Naive thymus-derived CD4-positive, alpha-beta T cell (primary cell): ENCODE measurements at places on chromosomes 7 and 10.

- no peak for DNase-seq
These were observed 401.2 kb downstream of the RPS24 start for GRCh38 chr10:78434886-78435285.

- DNase-seq, result no peak
These were observed 24.6 kb upstream of the LIMK1 start for GRCh38 chr7:74059037-74059436.

- DNase-seq, result peak; percentile 64
These were observed at the start of gene PYROXD2 for GRCh38 chr10:98414932-98415730. Gene PYROXD2, minus strand, starts transcription at chr10:98415182. Its CDS starts 47 bp downstream, at chr10:98415135.

GRCh38 chr10:80538481-80539185 is 931 bp downstream of the SH2D4B start:
- no peak for DNase-seq

DNA sequence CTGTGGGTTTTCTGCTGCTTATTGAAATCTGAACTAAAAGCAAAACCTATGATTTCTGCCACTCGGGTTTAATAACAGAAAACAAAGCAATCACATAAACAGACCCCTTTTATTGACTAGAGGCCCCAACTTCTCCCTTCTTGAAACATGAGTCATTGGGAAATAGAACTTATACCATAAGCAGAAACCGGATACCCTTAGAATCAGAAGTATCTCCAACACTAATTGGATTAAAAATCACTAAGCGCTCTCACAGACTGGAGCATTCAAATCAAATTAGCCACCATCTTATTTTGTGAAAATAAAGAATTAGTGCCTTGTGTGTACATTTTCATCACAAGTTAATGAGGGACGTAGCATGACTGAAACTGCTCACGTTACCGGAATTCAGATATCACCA is 206.9 kb downstream of the WDR11 start:
- DNase-seq, result no peak

GRCh38 chr7:132417103-132417906 is 159.0 kb downstream of the PLXNA4 start:
- DNase-seq, result no peak

DNA sequence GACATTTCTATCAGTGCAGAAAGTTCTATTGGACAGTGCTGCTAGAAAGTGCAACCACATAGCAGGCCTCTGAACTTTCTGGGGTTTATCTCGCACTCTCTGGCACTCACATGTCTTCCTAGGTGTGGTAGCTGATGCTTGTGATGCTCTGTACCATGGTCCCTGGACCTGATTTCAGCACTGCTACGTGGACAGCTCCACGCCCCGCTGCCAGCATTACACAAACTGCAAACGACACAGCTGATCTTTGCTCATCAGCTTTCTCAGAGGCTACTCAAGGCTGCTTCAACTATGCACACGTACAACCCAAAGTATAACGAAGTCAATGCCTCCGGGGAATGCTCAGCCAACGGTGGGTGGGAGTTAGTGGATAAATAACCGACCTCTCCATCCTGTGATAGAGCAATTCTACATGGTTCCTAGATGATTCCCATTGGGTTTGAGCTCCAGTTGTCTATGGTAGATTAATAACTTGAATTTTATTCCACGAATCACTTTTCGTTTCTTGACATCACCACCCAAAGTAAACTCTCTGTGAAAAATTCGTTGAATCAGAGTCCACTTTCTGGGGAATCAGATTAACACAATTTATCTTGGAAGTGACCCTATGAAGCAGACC is 302.5 kb downstream of the ACTR3B start:
- DNase-seq, result no peak

DNA sequence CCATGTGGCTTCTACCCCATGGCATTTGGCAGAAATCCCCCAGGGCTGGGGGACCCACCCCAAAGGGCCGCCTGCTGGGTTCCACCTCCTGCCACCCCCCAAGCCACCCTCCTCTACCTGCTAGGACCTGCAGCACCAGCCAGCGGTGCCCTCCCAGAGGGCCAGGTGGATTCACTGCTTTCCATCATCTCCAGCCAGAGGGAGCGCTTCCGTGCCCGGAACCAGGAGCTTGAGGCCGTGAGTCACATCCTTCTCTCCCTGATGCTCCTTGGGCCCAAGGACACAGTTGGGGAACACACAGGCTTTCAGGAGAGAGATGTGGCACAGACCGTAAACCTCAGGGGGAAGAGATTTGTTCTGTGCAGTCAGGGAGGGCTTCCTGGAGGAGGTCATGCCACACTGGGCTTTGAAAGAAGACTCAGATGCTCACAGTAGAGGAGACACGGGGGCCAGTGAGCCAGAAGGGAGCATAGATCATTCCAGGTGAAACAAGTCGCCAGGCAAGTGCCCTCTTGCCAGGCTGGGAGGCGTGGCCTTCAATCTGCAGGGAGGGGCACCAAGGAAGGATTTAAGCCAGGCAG is 11.5 kb upstream of the SH2B2 start:
- no peak for DNase-seq

DNA sequence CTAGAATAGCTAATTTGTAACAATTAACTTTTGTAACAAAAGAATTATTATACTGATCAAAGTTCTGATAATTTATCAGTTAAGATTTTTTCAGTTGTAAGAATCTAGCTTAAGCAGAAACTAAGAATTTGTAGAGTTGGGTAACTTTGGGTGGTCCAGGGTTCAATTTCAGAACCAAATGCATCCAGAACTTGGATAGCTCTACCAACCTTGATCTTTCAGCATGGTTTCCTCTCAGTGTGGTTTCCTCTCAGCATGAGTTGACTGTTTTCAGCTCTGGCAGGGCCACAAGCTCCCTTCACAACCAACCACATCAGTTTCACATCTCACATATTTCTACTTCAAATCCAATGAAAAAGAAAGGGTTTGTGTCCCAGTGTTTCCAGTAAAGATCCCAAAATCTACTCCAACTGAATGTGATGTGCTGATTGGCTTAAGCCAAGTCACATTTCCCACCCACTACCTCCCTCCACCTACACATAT is 3.3 kb upstream of the FAS start:
- DNase-seq, result no peak

DNA sequence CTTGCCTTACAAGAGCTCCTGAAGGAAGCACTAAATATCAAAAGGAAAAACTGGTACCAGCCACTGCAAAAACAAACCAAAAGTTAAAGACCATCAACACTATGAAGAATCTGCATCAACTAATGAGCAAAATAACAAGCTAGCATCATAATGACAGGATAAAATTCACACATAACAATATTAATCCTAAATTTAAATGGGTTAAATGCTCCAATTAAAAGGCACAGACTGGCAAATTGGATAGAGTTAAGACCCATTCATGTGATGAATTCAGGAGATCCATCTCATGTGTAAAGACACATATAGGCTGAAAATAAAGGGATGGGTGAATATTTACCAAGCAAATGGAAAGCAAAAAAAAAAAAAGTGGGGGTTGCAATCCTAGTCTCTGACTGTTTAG is 29.6 kb downstream of the COG5 start:
- DNase-seq, result no peak

- no peak for DNase-seq
These were observed 100.3 kb downstream of the ARL5B start for GRCh38 chr10:18759575-18759974.

- DNase-seq, result no peak
These were observed 58.5 kb upstream of the SORCS3 start for GRCh38 chr10:104582602-104582951.
